ENCODE measurements at places on chromosomes 16 and 17. TPM values are rescaled to one million over a fixed set of nuclear protein-coding genes. Genes with fewer than 3 reads are reported as not detected.

Gene TADA2A
- total RNA-seq: 12.9 TPM

Gene ATP1B2
- total RNA-seq: 0.12 TPM

Gene MBTPS1
- 41.2 TPM for total RNA-seq

Gene DNAH3
- total RNA-seq: 0.22 TPM

Gene OSGIN1
- total RNA-seq: 26.7 TPM

Gene HBQ1
- total RNA-seq: 6.6 TPM

Gene UBB
- total RNA-seq: 1,960 TPM

Gene SRP68
- 83.6 TPM for total RNA-seq

Gene PLCG2
- total RNA-seq: 3.5 TPM

Gene ATP6V0A1
- total RNA-seq: 40.4 TPM

Gene NT5M
- 11.5 TPM for total RNA-seq

Gene TGFB1I1
- 65.2 TPM for total RNA-seq

Gene CCL17
- not detected for total RNA-seq

Gene ARL5C
- total RNA-seq: not detected

Gene CLEC10A
- not detected for total RNA-seq

Gene CTRB2
- not detected for total RNA-seq
